Stimulated activated CD4-positive, alpha-beta T cell treated with anti-CD3 and anti-CD28 coated beads, Interleukin-1b, Interleukin-23, amount 100 ng/mL, for 4 hours (primary cell): ENCODE measurements at places on chromosomes 12 and 14.

GRCh38 chr12:22121224-22121623 is 75.2 kb downstream of the CMAS start:
- DNase-seq, result peak; percentile 19

- no peak for DNase-seq
Measured at GRCh38 chr14:54483073-54483745, 5.6 kb downstream of the GMFB start.

DNA sequence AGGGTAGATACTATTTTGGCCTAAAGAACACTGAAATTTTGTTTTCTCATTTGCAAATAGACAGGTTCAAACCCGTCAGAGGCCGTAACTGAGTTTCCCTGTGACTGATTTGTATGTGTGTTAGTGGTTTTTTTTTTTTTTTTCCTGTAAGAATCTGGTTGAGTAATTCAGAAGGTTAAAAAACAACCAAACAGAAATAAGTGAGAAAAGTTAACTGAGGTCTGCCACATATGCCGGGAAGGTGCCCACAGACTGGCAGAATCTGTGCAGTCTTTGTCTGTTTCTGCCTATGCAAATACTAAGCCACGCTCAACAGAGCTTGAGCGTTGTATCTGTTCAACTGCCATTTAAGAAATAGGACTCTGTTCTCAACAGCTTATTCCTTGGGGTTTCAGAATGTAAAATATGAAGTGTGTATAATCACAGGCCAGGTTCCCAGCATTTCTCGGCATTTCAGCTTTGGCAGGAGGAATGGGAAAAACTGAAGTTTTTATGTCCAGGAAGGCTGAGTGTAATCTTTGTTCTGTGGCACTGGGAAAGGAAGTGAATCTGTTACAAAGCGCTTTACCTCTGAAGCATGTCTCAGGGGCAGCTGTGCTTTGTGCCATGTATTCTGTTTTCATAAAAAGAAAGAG is 181.9 kb downstream of the PRKCH start:
- DNase-seq, result peak; percentile 43

- peak; percentile 97 for DNase-seq
Measured at GRCh38 chr12:118376089-118377020, at the start of gene SUDS3. TSS of gene SUDS3 (plus strand) at chr12:118376555. CDS start at chr12:118376692, 137 bp downstream.

DNA sequence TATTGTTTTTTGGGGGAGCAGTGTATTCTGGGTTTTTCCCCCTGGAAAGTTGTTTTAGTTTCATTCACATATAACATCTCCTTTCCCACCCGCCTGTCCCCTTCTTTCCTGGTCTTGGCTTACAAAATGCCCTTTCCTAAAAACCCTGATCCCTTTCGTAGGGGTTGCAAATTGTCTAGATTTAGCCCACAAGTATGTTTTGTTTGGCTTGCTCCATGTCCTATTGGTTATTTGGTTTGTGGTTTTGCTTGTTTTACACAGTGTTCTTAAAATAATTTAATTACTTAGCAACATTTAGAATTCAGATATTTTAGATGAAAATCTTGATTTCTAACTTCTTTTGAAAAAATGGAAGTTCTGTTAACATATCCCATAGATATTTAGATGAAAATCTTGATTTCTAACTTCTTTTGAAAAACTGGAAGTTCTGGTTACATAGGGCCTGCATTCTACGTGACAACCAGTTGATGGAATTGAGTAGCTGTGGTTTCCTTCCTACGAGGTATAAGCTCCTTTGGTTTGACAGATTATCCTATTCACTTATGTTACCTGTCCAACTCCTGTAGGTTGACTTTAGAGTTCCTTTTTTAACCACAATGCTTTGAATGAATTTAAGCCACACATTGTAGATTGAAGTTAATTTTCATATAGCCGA is 89.2 kb upstream of the TMEM263 start:
- no peak for DNase-seq

DNA sequence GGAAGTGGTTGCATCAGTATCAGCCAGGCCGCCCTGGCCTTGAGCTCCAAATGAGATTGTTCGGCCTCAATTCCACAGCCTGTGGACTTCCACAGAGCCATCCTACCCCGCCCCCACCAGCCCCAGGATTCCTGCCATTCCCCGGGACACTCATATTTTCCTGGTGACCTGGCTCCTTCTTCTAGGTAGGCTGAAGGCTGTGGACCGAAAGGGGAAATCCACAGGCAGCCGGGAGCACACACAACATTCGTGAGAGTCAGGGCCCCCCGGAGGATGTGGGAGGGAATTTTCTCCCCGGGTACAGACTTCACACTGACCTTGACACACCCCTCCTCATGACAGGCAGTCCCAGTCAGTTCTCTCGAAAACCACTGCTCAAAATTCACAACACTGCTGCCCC is 39.9 kb downstream of the RIN3 start:
- DNase-seq, result no peak

GRCh38 chr12:30989754-30990153 is 63.2 kb downstream of the TSPAN11 start:
- no peak for DNase-seq

DNA sequence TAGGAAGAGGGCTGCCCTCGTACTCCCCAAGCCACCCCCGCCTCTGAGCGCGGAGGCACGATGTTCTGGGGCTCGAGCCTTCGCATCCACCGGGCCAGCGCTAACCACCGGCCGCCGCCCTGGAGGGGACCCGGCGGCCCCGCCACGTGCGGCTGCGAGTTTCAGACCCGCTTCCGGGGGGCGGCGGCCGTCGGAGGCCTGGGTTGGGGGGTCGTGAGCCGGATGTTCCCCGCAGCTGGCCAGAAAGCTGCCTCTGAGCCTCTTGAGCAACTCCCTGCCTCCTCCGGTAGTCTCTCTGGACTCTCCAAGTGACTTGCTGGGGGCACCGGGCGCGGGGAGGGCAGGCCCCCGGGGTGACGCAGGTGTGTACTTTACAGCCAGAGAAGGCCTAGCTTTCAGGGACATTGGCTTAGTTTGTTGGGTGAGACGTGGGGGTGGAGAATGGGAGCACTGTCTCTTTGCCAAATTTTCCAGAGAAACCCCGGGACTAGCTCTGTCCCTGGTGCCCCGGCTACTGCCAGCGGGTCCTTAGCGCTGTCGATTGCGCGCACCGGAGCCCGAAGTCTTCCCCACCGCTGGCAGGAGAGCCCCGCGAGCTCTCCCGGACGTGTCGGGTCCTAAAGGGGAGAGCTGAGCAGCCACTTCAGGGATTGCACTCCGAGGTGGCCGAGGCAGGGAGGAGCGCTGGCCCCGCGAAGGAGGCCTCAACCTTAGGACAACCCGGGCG is 15.6 kb downstream of the OTX2 start:
- no peak for DNase-seq

DNA sequence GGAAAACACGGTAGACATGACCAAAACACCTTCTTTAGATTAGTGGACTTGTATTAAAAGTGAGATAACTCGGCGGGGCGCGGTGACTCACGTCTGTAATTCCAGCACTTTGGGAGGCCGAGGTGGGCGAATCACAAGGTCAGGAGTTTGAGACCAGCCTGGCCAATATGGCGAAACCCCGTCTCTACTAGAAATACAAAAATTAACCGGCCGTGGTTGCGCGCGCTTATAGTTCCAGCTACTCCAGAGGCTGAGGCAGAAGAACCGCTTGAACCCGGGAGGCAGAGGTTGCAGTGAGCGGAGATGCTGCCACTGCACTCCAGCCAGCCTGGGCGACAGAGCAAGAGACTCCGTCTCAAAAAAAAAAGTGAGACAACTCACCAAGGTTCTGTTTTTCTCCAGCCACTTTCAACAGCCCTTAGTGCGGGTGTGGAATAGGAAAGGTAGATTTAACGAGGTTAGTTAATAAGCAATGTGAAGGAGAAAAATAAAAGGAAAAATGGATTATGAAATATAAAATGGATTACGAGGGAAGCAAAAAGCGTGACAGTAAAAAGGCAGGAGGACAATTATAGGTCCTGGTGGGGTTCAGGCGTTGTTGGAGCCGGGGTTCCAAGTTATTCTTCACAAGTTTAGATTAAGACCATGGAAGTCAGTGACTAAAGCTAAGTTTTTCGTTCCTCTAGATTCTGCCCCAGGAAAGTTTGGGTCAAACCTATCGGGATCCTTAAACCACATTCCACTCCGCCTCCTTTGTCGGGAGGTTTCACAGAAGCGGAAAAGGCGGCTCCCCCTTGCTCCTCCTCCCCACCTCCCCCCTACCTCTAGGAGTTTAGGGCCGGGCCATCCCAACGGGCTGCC is 534 bp downstream of the PPP2R3C start:
- no peak for DNase-seq

DNA sequence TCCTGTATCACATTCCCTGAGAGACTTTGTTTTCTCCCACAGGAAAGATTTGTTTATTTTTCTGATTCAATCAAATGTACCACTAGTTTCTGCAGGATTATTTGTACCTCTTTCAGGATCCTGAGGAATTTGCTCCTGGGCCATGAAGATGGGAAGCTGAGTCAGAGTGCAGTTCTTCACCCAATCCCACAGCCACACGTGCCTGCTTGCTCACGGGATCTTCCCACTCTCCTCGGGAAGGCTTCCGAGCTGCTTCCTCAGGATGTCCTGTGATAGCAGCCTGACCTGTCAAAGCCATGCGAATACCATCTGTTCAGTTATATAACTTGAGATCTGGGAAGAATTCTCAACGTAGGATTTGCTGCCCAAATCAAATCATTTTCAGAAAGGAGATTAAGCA is 41.8 kb upstream of the HIF1A start:
- DNase-seq, result no peak

GRCh38 chr14:90275458-90275814 is 19.1 kb downstream of the PSMC1 start:
- DNase-seq, result no peak

DNA sequence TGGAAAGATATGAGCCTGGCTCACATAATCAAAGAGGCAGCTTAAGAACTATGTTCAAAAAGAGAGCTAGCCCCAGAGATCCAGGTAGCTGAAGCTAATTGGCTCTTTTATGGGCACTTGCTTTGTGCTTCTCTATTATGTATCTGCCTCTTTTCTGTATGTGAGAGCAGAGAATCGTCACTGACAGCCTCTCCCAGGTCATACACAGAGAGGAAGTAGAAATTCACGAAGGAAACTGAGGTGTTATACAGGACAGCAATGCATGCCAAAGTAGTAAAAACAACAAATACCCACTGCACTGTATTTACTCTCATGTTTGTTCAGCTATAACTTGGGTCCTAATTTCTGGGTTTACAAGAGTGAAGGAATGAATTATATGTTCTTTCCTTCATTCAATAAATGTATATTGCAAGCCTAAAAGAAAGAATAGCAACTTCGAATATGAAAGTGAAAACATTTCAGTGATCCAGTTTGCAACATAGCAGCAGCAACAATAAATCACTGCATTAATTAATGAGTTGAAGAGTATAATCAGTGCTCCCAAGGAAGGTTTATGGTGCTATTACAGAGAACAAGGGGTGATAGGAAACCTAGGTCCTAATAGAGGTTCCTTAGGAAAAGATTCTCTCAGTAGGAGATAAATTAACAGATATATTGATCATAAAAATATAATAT is 47.1 kb upstream of the ATXN7L3B start:
- DNase-seq, result no peak
